ENCODE measurements at places on chromosomes 7 and 10.
A peak's percentile ranks its signal among the peaks of the same experiment; 100 is the strongest.

DNA sequence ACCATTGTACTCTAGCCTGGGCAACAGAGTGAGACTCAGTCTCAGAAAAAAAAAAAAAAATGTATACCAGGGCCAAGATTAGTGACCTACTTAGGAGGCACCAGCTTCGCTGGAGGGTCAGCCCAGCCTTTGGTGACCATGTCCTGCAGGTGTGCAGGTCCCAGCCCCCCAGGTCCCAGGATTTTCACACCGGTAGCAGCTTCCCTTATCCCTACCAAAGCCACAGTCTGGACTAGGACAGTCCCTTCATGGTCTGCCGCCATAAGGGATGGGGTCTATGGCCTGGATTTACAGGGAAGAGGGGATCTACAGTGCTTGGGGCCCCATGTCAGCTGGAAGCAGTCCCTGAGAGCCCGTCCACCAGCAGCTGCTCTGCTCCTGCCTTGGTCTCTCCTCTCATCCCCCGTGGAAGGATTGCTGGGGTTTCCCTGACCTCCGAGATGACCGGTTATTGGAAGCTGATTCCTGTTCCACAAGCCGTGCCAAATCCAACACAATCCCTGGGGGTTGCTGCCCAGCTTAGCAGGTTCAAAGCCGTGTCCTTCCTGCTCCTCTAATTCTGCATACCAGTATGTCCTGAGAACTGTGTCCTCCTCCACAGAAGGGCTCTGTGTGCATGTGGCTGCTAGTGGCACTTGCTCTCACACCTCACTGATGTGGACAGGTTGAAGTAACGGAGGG is 11.0 kb upstream of the NDUFB2 start:
- DNase-seq = no peak

DNA sequence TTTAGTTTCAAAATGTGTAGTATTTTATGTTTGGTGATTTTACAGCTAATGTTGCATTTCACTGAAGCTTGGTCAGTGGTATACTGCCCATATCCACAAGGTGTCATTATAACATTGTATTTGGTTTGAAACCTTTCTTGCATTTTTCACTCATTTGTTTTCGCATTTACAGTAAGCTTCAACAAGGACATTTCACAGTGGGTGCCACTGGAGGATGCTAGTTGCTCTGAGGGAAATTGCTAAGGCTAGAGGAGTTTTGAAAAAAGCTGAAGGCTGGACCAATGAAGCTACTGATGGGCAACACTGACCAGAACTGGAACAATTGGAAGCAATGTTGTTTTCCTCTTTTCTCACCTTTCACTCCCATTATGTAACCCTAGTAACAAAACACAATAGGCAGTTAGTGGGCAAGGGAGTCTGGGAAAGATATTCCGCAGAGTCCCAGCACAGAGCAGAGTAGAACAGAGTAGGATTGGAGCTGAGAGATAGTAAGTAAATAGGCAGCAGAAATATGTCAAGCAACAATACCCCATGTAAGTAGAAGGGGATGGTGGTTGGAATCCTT is 23.6 kb upstream of the SRI start:
- DNase-seq = no peak

DNA sequence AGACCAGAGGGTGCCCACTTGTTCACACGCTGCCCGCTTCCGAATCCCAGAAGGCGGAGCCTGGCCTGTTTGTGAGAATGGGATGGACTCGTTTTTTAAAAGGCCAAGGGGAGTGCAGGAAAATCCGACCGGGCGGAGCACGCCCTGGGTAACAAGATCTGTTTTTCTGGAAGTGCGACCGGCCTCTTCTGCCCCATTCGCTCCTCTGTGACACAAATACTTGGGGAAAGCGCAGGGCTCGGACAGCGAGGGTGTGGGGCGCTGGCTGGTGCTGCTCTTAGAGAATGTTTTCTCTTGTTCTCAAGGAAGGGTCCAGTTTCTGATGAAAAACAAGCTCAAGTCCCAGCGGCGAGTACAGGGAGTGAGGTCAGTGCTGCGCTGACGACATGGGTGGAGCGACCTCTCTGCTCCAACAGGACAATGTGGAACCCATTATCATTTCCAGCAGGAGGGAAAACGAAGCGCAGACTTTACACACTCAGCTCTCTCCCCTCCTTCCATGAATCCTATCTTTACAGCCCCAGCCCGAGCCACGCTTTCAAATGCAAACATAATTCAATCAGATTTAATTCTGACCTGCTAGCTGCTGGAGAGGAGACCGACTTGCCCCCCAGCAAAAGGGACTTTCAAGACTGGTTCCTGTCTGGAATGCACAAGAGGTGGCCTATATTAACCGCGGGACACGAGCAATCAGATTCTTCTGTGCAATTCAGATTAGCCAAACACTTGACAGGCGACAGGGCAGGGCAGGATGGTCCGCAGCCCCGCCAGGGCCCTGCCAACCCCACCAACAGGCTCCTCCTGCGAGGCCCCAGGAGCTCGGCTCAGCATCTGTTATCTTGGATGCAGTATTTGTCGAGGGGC is 1.1 kb downstream of the RADIL start:
- no peak for DNase-seq

DNA sequence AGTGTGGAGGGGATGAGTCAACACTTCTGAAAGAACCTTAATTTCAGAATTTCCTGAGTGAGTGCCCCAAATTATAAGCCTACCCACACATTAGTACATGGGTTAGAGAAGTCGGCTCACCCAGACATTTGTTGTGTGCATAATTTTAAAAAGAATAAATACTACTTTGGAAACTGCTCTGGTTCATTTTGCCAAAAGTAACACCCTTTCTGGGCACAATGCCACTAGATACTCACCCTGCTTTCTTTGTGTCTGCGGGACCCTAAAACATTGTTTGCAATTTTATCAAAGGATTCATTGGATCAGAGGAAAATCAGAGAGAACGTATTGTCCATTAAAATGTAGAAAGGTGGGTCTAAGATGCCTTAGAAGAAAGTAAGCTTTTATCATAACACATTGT is 245.5 kb upstream of the NRP1 start:
- no peak for DNase-seq

GRCh38 chr10:12934777-12935176 is 66.7 kb downstream of the CCDC3 start:
- no peak for DNase-seq

GRCh38 chr7:31122649-31123058 is 70.5 kb downstream of the ADCYAP1R1 start:
- no peak for DNase-seq

- DNase-seq = no peak
Measured at GRCh38 chr10:113557424-113557862, 4.6 kb downstream of the HABP2 start.

GRCh38 chr7:7920481-7920880 is 48.1 kb upstream of the GLCCI1 start:
- no peak for DNase-seq

- DNase-seq = no peak
Measured at GRCh38 chr7:71140264-71140663, 8.3 kb downstream of the GALNT17 start.

GRCh38 chr10:122845783-122846332 is at the start of gene CUZD1:
CUZD1 (minus strand) TSS chr10:122845857; CDS start chr10:122845843, 14 bp downstream.
- DNase-seq = no peak

- DNase-seq = no peak
Measured at GRCh38 chr10:44206127-44206818, 178.6 kb downstream of the CXCL12 start.

DNA sequence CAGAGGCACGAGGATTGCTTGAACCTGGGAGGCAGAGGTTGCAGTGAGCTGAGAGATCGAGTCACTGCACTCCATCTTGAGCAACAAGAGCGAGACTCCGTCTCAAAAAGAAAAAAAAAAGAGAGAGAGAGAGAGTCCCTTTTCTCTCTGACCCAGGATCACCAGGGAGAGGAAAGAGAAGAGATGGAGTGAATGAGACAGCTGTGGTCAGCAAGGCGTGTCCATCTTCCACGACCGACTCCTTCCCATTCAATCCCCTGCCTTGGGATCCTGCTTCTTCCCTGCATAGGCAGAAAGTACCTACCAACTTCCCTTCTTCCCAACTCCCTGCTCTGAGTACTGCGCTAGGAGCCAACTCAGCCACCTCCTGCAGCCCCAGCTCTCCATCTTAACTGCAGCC is 5.2 kb upstream of the ZAN start:
- no peak for DNase-seq

- DNase-seq = no peak
Measured at GRCh38 chr7:157910446-157910845, 573.6 kb downstream of the DNAJB6 start.

GRCh38 chr10:7545792-7546191 is 121.0 kb downstream of the ITIH5 start:
- DNase-seq = no peak

DNA sequence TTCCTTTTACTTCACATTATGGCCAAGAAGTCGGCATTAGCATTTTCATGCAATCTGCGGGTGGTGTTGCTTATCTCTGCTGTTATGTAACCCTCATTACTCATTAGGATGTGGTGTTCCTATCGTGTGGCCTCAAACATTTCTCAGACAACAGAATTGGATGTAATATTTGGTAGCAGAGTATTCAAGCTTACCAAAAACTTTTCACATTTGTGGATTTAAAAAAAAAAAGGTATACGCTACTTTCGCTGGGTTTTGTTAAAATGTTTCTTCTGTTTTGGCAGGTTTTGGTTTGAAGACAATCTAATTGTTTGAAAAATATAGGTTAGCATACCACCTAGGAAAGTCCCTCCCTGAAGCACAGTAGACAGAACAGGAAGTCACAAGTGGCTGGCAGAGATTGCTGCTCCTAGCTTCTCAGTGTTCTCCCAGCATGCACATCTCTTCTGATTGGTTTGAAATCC is 128.8 kb downstream of the GATA3 start:
- peak; percentile 46 for DNase-seq

GRCh38 chr10:130500261-130501000 is 364.2 kb downstream of the GLRX3 start:
- DNase-seq = no peak

GRCh38 chr10:49600781-49601400 is 9.2 kb upstream of the SLC18A3 start:
- no peak for DNase-seq

GRCh38 chr10:127918572-127918971 is 11.7 kb downstream of the PTPRE start:
- DNase-seq = no peak

DNA sequence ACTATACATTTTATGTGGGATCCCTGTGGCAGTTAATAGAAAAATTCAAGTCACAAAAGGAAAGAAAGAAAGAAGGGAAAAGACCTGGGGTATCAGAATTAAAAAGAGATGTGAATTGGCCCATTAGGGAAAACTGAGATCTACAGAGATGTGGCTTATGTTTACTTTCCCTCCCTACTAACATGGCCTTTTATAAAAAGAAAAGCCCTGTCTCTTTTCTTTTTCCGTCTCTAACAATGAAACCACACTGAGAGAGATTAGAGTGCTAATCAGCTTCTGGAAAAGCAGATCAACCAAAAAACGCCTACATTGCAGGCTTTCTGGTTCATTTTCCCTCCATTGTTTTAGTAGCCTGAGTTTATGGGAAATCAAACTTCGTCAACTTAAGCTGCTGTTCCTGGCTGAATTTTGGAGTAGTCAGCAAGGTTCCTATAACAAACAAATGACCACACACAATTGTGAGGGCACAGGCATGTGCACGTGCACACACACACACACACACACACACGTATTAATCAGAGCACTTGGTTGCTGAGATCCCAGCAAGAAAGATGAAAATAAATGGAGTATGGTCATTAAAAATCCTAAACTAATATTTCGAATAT is 235.1 kb downstream of the SORCS1 start:
- no peak for DNase-seq

- DNase-seq = no peak
Measured at GRCh38 chr7:39252916-39253315, 275.2 kb downstream of the POU6F2 start.

DNA sequence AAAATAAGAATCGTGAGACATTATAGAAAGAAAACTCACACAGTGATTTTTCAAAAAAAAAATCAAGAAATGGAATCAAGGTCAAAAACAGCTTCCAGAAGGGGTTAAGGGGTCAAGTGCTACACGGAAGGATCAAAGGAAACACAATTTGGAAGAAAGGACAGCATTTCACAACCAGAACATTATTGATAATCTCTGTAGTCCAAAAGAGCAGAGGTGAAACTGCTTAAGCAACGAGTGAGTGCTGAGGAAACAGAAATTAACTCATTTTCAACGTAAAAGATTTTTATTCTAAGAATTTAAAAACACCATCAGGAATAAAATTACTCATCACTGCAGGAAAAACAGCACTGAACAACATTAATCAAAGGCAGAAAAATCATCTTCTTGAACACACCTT is 23.5 kb downstream of the MINDY3 start:
- DNase-seq = no peak

DNA sequence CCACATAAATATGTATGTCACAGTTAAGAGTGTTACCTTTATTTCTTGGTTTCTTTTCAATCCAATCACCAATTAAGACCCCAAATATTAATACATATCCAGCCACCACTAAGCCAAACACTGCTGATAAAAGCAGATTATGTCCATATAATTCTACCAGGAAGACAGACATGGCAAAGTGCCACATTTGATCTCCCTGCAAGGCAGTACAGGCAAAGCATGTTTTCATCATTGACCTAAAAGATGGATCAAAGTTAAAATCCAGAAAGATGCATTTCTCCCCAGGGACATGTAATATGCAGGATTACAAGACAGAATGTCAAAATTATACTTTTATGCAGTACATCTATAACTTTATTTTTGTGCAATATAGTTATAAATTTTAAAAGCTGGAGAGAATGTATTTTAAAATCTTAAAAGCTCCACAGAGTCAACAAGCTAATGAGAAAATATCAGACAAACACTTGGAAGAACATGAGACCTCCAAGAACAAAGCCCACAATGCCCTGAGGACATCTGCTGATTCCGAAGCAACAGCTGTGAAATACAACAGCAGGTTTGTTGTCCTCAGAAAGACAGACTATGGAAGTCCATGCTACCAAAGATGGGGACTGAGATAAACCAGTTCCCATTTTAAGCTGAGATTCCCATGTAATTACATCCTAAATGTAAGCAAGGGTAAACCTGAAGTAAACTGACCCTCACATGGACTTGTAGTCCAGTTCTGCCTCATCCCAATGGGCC is 54.5 kb upstream of the TOMM7 start:
- DNase-seq = no peak

GRCh38 chr10:52472406-52473146 is 158.5 kb downstream of the DKK1 start:
- no peak for DNase-seq

- DNase-seq = no peak
Measured at GRCh38 chr10:100791369-100792058, 46.1 kb downstream of the PAX2 start.

DNA sequence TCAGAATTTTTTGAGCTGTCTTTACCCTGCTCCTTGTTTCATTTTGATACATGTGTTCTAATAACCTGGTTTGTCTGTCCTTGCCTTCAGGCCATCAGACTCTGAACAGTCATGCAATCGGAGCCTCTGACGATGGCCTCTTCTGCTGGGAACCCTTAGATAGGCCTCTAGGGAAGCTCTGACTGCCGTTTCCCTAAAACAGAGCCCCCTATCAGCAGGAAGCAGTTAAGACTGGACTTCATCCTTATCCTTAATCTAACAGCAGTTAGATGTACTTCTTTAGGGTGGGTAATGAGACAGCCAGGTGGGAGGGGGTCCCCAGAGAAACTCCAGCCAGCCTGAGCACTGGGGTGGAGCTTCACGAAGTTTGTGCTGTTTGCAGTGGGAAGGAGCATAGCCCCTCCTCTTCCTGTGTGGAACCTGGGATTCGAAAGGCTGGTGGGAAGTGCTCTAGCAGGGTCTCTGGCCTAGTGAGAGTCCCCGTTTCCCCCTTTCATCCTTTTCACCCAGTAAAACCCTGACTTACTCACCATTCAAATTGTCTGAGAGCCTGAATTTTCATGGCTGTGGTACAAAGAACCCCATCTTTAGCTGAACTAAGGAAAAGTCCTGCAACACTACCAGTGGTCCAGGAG is 28.4 kb upstream of the SORCS3 start:
- no peak for DNase-seq

Data from effector memory CD4-positive, alpha-beta T cell (primary cell).